Heart left ventricle (tissue), 16 donors: ENCODE measurements at places on chromosomes 1 and 21. TPM values are rescaled to one million over a fixed set of nuclear protein-coding genes. Genes with fewer than 3 reads are reported as not detected.

The PTCH2 gene
- polyA plus RNA-seq = 0.27 TPM

The LMX1A gene
- polyA plus RNA-seq = not detected

The FCRLB gene
- 0.30 TPM for polyA plus RNA-seq

The EXTL2 gene
- 5.4 TPM for polyA plus RNA-seq

The OR2L2 gene
- polyA plus RNA-seq = not detected

The SELL gene
- polyA plus RNA-seq = 0.34 TPM

The HPCAL4 gene
- polyA plus RNA-seq = 0.46 TPM

DNA sequence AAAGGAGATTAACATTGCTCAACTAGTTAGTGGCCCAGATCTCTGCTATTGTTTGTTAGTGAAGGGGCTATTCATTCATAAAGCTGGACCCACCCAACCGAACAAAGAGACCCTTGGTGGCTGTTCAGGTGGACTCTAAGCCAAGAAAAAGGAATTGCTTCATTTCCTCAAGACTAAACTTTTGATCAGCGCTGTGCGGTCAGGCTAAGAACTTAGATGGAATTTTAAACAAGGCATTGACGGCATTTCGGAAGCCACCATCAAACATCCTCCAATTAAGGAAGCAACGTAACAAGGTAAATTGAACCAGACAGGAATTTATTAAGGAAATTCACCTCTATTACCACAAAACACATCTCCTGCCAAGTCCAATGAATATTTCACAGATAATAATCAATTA lies 19.9 kb upstream of the SHCBP1L start:
- DNase-seq = no peak

DNA sequence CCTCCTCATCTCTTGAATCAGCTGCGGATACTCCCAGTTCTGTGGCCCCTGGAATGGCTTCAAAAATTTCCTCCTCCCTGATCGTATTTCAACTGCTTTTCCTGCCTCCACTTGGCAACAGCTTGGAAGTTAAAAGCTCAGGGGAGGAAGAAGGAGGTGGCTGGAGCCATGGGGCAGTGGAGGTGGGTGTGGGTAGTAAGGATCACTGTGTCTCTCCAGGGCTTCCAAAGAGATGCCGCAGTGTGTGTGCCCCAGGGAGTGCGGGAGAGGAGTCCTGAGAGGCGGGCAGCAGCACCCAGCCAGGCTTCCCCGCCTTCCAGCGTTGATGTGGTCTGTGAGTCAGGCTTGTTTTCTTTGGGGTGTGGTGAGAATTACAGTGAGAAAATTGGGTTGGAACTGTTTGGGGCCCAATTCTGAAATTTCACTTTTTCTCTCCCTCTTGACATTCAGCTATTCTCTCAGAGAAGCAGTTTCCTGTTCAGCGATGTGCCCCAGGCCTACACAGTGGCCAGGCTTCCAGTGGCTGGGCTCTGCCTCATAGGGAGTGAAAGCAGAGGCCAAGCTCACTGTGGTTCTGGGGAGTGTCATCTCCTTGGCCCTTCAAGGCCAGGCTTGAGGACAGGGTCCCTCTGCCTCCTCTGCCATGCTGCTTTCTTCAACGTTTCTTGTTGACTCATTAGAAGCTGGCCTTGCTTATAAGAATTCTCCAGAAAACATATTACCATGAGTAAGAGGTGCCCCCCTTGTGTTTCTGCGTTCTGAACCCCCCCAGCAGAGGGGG lies 69.0 kb downstream of the PGM1 start:
- peak; percentile 16 for DNase-seq

GRCh38 chr1:211518330-211519289 lies 26.6 kb upstream of the RD3 start:
- no peak for DNase-seq

DNA sequence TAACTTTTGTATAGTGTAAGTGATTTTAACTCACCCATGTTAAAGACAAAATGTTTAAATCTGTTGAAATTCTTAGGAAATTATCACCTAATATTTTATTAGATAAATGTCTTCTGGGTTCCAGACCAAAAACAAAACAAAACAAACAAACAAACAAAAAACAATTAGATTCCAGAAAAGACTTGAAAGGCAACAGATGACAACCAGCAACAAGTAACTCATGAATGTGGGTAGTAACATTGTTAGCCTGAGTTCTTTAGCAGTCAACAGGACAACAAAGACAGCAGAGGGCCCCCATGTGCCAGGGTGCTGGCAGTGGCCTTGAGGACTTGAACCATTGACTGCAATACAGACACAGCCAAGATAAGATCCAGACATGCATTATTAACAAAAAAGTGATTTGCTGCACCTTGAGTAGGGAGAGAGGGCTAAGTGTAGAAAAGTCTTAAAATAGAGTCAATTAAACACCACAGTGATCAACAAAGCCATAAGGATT lies 2.4 kb upstream of the CD247 start:
- DNase-seq = no peak

GRCh38 chr1:204726478-204726877 lies 40.9 kb upstream of the LRRN2 start:
- DNase-seq = peak; percentile 1

DNA sequence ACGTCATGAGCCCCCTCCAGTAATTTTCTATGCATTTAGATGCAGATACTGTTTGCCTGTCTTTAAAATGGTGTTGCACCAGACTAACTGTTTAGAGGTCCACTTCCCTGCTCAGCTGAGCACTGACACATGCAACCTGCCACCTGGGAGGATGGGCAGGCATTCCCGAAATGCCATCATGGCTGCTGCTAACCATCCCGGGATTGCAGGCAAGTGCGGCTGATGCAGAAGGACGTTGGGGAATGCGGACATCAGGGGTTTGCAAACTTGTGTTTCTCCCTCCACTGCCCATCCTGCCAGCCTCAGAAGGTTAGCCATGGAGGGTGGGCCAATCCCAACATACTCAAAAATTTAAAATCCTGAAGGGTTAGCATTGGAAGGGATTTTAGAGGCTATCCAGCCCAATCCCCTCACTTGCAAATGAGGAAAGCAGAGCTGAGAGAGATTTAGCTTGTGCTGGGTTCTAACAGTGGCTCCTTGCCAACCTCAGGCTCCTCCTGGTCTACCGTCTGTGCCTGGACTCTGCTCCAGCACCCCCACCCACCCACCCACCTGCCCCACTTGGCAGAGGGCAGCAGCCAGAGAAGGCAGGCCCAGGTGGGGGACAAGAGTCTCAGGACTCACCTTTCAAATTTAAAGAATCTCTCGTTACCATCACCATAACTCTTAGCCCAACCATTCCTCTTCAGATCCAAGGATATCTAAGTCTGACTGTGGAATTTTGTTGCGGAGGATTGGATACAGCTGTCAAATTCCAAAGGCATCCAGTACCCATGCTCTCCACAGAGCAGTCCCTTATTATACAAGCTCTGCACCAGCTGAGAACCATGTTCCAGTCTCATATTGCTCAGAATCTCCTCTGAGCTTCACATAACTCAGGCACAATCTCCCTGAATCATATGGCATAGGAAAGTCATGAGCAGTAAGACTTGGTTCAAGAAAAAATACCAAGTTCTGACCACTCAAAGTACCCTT lies 34.2 kb downstream of the HIVEP3 start:
- DNase-seq = no peak

DNA sequence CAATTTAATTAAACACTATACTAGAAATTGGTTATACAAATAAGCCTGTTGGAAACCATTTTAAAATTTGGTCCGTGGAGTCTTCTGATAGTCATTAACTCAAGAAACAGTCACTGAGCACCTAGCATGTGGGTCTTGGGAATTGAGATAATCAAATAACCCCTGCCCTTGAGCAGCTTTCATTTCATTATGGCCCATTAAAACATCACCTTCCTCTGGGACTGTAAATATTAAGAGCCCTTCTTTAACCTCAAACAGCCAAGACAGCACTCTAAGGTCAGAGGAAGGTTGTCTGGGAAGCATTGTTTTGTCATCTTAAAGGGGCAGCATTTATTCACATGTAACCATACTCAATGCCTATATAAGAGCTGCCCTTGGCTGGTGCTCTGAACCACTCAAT lies 610.3 kb upstream of the USP24 start:
- no peak for DNase-seq

GRCh38 chr1:110258734-110259133 lies 48.6 kb downstream of the KCNC4 start:
- DNase-seq = no peak

GRCh38 chr1:179082999-179083335 lies 1.1 kb downstream of the TOR3A start:
- DNase-seq = no peak

DNA sequence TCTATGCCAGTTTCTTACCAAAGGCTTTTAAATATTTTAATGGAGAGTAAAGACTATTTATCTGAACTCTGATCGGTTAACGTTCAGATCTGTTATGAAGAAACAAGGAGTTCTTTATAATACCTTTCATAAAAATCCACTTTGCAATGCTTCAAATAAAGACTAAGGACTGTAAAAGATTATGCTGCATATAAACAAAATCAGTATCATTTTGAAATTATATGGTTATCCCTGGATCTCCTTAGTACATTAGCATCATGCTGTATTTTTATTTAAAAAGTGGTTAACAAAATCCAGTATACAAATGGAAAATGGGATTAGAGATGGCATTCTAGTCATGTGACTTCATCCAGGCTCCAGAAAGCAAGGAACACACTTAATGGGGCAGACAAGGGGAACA lies 386.8 kb downstream of the LMO4 start:
- no peak for DNase-seq

DNA sequence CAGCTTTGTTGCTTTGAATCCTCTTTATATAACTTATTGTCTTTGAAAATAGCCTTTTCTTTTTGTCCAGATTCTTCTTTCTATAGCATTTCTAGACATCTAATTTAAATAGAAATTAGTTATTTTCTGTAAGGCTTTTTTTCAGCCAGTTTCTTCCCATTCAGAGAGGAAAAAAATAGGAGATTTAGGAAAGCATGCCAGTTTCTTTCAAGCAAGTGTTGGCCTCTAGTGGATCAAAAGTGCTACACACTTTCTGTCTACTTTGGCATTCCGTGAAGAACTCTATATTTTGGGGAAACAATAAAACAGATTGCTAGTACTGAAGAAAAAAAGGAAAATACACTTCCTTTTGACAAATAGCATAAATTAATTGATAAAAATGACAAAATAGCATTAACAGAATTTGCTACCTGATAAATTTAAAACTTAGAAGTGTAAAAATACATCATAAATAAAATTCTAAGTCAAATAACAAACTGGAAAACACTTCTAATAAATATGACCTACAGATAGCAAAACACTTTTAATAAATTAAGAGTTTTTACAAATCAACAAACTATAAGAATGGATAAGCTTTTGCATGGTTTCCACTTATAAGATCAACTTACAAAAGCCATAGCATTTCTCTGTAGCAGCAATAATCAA lies 13.1 kb upstream of the EXO1 start:
- DNase-seq = no peak

DNA sequence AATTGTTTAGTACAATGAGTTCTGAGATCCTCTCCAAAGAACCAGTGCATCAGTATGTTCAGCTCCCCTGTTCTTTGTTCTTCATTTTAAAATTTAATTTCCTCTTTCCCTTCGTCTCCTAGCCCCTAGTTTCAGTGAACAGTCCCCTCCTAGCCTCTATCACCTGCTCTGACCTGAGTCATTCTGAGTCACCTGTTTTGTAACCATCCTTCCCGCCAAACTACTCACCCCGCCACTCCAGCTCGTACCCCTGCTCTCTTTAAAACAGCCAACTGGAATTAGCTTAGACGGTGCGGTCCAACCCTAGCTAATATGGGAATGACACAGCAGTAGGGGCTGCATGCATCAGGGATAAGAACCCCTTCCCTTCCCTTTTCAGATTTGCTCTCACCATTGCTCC lies 16.8 kb upstream of the ERVH48-1 start:
- no peak for DNase-seq

- no peak for DNase-seq
Measured at GRCh38 chr1:165629848-165630628, 996 bp upstream of the MGST3 start.

GRCh38 chr1:87129038-87129437 lies 199.6 kb upstream of the LMO4 start:
- no peak for DNase-seq

GRCh38 chr1:33005838-33006421 lies 30.8 kb downstream of the AK2 start:
- no peak for DNase-seq

GRCh38 chr1:13584876-13585611 lies 1.4 kb downstream of the PDPN start:
- no peak for DNase-seq

DNA sequence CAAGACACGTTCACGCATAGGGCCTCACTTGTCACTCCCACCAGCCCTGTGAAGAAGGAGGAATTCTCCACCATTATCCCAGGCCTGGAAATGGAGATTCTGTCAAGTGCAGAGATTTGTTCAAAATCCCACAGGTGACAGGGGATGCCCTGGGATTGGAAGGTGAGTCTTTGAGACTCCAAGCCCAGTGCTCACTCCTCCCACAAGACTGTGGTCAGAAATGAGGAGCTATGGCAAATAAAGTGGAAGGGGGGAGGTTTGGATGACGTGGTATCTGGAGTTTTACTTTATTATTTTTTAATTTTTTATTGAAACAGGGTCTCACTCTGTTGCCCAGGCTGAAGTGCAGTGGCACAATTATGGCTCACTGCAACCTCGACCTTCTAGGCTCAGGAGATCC lies 12.8 kb upstream of the FOXO6 start:
- DNase-seq = no peak

- DNase-seq = no peak
Measured at GRCh38 chr1:62436039-62436465, 797 bp upstream of the USP1 start.

DNA sequence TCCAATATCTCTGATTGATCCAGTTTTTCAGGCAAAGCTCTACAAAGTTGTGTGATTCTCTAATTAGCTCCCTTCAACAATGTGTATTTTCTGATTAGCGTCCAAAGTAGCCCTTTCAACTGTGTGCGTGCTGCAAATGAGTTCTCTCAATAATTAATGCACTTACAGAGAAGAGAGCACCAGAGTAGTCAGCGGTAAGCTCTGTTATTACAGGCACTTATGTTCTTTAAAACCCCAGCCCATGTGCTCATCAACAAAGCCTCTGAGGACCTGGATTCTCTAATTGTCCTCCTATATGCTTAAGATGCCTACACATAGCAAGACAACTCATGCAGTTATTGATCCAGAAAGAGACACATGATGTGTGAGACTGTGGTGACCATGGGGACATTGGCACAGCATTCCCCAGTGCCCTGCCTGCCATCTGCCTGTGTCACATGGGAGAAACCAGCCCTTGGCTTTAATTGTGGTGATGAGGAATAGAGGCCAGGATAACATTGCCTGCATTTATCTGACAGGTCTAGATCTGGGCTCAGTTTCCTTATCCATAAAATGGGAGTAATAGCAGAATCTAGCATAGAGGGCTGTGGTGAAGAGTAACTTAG lies 151.7 kb downstream of the PCP4 start:
- DNase-seq = no peak
